ENCODE measurements at places on chromosomes 7 and 10. TPM values are rescaled to one million over a fixed set of nuclear protein-coding genes. Genes with fewer than 3 reads are reported as not detected.
A peak's percentile ranks its signal among the peaks of the same experiment; 100 is the strongest.

LBX1 gene
- total RNA-seq = not detected

SLC13A4 gene
- total RNA-seq = not detected

HABP2 gene
- total RNA-seq = not detected

NUDT1 gene
- total RNA-seq = 10.2 TPM

FAM237B gene
- not detected for total RNA-seq

HPS1 gene
- total RNA-seq = 29.0 TPM

GRCh38 chr10:132684164-132684891 lies 101.6 kb downstream of the NKX6-2 start:
- peak overlapping the region; percentile 75 for H3K27ac ChIP-seq
- H3K4me3 ChIP-seq = no peak overlapping the region
- H3K27me3 ChIP-seq = no peaks in the 10 kb centered on the region
- peak; percentile 47 for DNase-seq

DNA sequence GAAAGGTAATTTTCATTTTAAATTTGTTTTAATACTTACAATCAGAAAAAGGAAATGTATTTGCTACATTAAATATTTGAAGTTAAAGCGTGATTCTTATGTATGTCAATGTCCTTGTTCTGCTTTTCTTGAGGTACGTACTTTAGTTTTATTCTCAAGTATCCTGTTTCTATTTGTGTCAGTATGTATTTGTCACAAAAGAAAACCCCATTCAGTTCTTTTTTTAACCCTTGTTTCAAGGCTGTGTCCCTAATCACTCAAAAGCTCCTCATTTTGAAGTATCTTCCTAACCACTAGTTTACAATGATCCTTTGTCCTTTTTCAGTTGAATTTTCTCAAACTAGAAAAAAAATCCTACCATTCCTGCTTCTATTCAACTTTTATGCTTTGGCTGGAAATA lies 25.2 kb downstream of the NHLRC2 start:
- H3K27me3 ChIP-seq = no peaks in the 10 kb centered on the region
- peaks cover 4% of the 10 kb centered on the region for H3K36me3 ChIP-seq
- H3K27ac ChIP-seq = no peak overlapping the region
- H3K4me3 ChIP-seq = no peak overlapping the region
- DNase-seq = no peak

- no peak overlapping the region for H3K4me3 ChIP-seq
- peak overlapping the region; percentile 49 for H3K27ac ChIP-seq
- no peaks in the 10 kb centered on the region for H3K27me3 ChIP-seq
- no peaks in the 10 kb centered on the region for H3K36me3 ChIP-seq
- peaks cover 52% of the 10 kb centered on the region for H3K4me1 ChIP-seq
- DNase-seq = peak; percentile 51
Observed at GRCh38 chr10:15197276-15197675, 28.8 kb upstream of the NMT2 start.

GRCh38 chr10:14369906-14370305 lies 39.2 kb upstream of the FRMD4A start:
- H3K27ac ChIP-seq = no peak overlapping the region
- no peak overlapping the region for H3K4me3 ChIP-seq
- no peaks in the 10 kb centered on the region for H3K36me3 ChIP-seq
- no peak for DNase-seq

DNA sequence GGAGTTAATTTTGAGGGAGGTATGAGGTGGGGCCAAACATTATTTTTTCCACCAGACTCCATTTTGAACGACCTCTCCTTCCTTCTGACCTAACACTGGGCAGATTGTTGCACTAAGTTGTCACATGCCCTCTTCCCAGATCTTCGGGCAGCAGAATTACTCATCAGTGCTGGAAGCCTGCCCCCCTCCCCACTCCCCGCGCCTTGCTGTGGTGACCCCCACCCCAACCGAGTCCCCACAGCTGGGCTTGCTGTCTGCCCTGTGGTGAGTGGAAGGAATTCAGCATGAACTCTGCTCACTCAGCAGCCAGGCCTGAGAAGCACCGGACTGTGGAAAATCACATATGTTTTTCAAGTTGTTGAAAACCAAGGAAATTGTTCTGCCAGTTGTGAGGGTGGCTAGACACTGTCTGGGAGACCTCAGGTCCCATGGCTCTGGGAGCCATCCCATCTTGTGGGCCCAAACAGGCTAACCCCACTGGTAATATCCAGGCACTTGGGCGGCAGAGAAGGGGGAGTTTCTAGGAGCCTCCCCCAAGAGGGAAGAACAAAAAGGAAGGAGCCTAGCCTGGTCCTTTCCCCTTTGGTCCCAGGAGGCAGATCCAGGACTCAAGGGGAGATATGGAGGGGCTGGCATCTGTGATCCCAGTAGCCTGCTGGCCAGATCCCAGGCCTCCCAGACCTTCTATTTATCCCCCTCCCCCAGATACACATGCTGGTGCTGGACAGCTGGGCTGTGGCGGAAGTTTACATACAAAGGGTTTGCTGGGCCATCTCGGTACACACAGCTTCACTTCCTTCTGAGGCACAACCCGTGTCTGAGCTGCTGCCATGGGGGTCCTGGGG lies 3.5 kb upstream of the AEBP1 start:
- peaks cover 25% of the 10 kb centered on the region for H3K4me1 ChIP-seq
- no peaks in the 10 kb centered on the region for H3K27me3 ChIP-seq
- peak; percentile 84 for DNase-seq
- H3K36me3 ChIP-seq = no peaks in the 10 kb centered on the region

- no peak overlapping the region for H3K27ac ChIP-seq
- H3K4me1 ChIP-seq = peaks cover 13% of the 10 kb centered on the region
- no peaks in the 10 kb centered on the region for H3K36me3 ChIP-seq
- no peak overlapping the region for H3K4me3 ChIP-seq
- DNase-seq = no peak
- H3K27me3 ChIP-seq = peaks cover 26% of the 10 kb centered on the region
Observed at GRCh38 chr7:12572941-12573575, 2.5 kb downstream of the SCIN start.

DNA sequence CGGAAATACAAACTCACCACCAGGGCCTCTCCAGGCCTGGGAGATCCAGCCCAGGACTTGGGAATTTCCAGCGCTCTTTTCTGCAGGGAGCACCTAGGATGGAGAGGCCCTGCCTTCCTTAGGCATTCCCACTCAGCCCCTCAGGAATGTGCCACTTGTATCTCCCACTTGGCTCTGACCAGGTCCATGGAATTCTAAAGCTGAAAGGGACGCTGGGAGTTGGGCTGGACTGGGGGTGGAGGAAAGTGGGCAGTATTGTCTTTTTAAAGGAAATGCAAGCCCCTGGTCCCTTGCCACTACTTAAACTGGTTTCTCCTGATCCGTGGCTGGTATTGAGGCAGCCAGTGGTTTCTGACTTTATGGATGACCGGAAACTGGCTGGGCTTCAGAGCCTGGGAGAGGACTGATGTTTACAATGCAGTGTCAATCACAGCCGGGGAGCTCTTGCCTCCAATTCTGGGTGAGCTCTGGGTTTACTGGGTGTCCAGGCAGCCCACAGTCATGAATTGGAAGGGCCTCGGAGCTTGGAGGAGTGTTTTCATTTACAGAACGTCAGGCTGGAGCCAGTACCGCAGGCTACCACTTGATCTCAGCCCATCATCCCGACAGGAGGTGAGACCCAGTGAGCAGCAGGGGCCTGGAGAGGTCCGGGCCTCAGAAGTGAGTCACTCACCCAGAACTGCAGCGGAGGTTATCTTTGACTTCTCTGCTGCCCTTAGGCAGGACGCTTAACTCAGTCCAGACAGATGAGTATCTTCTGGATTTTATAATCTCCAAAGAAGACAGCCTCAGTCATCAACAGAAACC lies 27.3 kb downstream of the AGAP3 start:
- H3K36me3 ChIP-seq = no peaks in the 10 kb centered on the region
- no peaks in the 10 kb centered on the region for H3K27me3 ChIP-seq
- H3K27ac ChIP-seq = peak overlapping the region; percentile 80
- peak; percentile 96 for DNase-seq

GRCh38 chr10:80567292-80567691 lies 29.6 kb downstream of the SH2D4B start:
- DNase-seq = no peak
- no peaks in the 10 kb centered on the region for H3K36me3 ChIP-seq
- no peaks in the 10 kb centered on the region for H3K27me3 ChIP-seq
- H3K4me3 ChIP-seq = no peak overlapping the region

DNA sequence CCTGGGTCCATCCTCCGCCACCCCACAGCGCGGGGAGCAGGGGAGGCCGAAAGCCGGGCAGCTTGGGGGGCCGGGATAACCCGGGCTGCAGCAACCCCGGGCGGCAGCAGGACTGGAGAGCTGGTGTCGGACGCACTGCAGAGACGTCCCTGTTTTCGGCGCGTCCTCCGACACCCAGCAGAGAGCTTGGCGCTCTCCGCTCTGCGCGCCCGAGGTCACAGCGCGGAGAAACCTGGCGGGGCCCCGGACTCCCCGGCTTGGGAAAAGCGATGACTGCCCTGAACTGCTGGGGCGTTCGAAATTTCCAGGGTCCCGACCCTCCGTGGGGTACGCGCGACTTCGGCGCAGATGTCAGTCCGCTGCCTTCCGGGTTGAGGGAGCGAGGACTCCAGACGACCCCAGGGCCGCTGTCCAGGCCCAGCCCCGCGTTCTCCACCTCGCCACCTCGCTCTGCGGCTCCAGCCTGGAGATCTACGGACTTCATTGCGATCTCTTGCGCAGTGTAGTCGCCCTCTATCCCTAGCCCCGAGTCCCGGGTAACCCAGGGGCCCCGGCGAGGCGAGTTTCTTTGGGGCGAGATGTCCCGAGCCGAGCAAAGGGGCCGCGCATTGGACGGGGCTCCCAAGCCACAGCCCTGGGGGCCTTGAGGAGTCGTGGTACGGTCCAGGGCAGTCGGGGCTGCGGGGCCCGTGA lies 617 bp upstream of the FOXI2 start:
- H3K4me3 ChIP-seq = no peak overlapping the region
- H3K36me3 ChIP-seq = no peaks in the 10 kb centered on the region
- peaks cover 39% of the 10 kb centered on the region for H3K27me3 ChIP-seq
- DNase-seq = no peak
- H3K27ac ChIP-seq = no peak overlapping the region
- no peaks in the 10 kb centered on the region for H3K4me1 ChIP-seq

DNA sequence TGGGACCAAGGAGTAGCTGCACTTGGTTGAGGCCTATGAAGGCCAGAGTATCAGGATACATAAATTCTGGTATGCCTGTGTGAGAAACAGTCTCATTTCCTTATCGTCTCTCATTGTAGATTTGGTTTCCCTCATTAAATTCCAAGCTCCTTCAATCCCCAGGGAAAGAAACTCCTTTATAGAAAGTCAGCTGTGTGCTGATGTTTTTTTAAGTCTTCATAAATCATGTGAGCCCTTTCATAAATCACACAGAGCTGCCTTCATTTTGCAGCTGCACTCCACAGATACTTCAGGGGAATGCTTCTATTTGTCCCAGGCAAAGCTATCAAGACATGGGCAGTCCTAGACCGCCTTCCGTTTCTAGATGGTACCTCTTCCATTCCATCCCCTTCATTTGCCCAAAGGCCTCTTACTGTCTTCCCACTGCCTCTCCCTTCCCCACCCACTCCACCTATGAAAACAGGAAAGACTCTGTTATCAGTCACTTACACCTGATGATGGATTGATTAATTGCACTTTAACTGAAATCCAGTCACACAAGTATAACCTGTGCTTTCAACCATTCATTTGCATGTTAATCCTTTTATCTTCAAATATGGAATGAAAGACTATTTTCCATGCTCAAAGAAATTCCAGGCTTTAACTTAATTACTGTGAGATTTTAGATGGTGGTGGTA lies 290.2 kb downstream of the C7orf25 start:
- DNase-seq = no peak
- no peak overlapping the region for H3K27ac ChIP-seq
- no peaks in the 10 kb centered on the region for H3K36me3 ChIP-seq
- H3K4me1 ChIP-seq = no peaks in the 10 kb centered on the region
- no peaks in the 10 kb centered on the region for H3K27me3 ChIP-seq

GRCh38 chr7:91286432-91286831 lies 22.2 kb downstream of the FZD1 start:
- DNase-seq = no peak
- H3K27ac ChIP-seq = no peak overlapping the region

- peak; percentile 21 for DNase-seq
- no peaks in the 10 kb centered on the region for H3K36me3 ChIP-seq
- H3K4me1 ChIP-seq = peaks cover 5% of the 10 kb centered on the region
- no peak overlapping the region for H3K4me3 ChIP-seq
- no peaks in the 10 kb centered on the region for H3K27me3 ChIP-seq
Observed at GRCh38 chr10:6301488-6302075, 98.8 kb downstream of the PFKFB3 start.

DNA sequence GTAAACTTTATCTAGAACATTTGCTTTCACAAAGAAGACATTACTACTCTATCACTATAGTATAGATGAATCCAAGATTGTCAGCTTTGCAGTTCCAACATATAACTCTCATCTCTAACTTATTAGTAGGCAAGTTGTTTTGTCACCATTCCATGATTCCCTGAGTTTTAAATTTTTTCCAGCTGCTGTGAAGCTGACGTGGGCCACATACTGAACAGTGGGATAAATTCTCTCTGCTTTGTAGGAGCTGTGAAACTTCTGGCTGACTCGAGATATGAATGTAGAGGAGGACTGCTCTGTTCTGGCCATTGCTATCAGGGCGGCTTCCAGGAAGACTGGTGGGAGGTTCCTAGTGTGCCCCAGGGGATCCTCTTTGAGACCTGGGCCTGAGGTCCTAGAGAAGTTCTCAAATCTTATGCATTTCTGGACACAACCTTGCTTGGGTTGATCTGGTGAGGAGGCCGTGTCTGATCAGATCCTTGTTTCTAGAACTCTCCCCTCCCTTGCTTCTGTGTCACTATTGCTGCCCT lies 58.0 kb downstream of the LSMEM1 start:
- no peak overlapping the region for H3K4me3 ChIP-seq
- H3K4me1 ChIP-seq = no peaks in the 10 kb centered on the region
- H3K27me3 ChIP-seq = no peaks in the 10 kb centered on the region
- no peak for DNase-seq

DNA sequence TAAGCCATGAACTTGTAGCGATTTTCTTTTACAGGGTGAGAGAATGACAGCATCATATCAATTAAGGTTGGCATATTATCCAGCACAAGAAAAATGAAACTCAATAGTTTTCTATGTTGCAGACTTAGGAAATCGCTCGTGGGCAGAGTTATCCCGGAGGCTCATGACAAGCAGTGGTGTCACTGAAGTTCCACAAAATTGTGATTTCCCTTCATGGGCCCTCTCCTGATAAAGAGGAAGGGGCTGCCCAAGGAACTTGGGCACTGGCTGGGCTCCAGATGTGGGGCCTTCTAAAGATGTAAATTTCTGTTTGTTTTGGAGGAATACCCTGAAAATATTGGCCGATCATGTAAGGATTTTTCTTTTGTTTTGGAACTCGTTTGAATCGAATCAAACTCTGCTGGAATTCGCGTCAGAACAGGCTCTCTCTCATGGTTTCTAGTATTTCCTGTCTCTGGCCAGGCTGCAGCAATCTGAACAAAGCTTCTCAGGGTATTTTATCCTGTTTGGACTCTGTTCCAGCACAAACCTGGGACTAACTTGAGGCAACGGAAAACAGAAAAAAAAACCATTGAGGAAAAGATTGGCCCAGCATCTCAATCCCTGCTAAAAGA lies 340.6 kb upstream of the NRP1 start:
- DNase-seq = no peak
- no peaks in the 10 kb centered on the region for H3K36me3 ChIP-seq
- H3K4me3 ChIP-seq = no peak overlapping the region
- no peak overlapping the region for H3K27ac ChIP-seq
- peaks cover 6% of the 10 kb centered on the region for H3K4me1 ChIP-seq
- no peaks in the 10 kb centered on the region for H3K27me3 ChIP-seq

GRCh38 chr7:17521437-17521836 lies 223.0 kb downstream of the AHR start:
- peak overlapping the region; percentile 74 for H3K27ac ChIP-seq
- no peaks in the 10 kb centered on the region for H3K36me3 ChIP-seq
- H3K4me3 ChIP-seq = no peak overlapping the region
